ENCODE measurements at places on chromosomes 11 and 22.

DNA sequence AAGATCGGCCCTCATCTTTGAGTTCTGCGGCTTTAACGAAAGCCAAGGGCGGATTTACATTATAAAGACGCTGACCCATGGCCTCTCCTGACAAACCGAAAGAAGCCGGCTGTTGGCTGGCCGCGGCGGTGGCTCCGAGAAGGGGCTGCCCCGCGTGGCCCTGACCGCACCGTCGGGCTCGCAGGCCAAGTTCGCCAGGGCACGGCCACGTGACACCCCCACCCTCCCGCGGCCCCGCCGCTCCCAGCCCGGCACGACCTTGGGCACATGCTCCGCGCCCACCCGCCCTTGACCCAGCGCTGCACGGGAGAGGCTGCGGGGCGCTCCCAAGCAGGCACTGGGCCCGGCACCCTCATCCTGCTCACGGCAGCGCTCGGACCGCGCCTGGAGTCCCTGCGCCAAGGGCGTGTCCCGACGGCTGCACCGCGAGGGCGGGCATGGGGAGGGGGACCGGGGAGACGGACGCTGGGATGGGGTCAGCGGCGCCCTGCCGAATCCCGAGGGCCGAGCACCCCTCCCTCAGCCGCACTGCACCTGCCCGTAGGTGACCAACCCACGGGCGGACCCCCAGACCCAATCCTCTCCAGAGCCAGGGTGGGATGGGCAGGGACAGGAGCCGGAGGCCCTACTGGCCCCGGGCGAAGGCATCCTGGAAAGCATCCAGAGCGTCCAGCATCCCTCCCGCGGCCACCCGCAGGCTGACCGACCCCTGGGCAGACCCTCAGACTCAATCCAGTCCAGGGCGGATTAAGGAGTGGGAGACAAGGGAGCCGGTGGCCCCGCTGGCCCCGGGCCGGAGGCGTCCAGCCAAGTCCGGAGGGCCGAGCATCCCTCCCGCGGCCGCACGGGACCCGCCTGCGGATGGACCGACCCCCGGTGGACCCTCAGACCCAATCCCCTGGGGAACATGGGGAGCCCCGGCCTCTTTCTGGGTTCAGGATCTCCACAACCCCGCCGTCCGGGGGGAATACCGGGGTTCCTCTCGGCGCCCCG, 759 bp downstream of the CPT1A start:
- peak; percentile 78 for DNase-seq

DNA sequence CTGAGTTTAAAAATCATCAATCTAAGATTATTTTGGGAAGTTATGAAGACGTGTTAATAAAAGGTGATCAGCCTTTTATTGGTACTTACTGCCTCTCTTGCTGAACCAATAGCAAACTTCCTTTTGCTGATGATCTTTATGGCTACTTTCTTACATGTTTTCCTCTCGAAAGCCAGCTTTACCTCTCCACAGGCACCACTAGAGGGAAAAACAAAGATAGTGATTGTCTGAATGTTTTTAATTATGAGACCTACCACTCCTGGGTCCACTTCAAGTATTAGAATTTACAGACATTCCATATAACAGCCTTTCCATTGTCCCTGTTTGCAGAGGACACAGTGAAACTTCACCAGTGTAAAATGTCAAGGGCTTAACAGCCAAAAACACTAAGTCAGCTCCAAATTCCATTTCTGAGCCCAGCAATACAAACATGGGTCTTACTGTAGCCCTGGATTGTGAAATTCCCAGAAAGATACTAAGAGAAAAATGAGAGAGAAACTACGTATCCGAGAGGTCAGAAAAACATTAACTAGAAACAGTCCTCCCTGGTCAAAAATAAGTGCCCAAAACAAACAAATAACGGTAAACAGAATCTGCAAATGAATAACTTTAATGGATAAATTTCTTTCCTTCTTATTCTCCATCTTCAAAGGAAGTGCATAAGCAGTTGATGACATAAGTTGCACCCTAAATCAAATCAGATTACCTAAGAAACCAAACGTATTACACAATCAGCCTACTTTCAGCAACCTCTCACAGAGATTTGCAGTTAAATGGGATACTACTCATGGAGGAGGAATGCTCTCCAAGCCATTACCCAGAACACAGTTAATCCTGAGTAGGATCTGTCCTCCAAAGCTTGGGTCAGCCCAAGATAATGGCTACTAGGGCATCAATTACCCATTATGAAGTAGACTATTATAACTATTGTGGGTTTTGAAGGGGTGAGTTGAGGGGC, 29.5 kb downstream of the CHEK2 start:
- DNase-seq, result peak; percentile 35

GRCh38 chr22:41619979-41620588, 759 bp downstream of the DESI1 start:
- peak; percentile 19 for DNase-seq

GRCh38 chr11:78253797-78254196, 65.1 kb downstream of the USP35 start:
- no peak for DNase-seq

- DNase-seq, result no peak
Measured at GRCh38 chr22:33923033-33923432, 2.8 kb upstream of the LARGE1 start.

- DNase-seq, result peak; percentile 79
Measured at GRCh38 chr11:63508009-63508408, 2.1 kb downstream of the LGALS12 start.

- no peak for DNase-seq
Measured at GRCh38 chr11:771617-772204, 5.6 kb downstream of the GATD1 start.

- no peak for DNase-seq
Measured at GRCh38 chr22:44297470-44298061, 15.2 kb downstream of the SHISAL1 start.

All from suppressor macrophage treated with lipopolysaccharide for 1 hour (primary cell).